ENCODE measurements at places on chromosomes 6 and 20.
A peak's percentile ranks its signal among the peaks of the same experiment; 100 is the strongest.

DNA sequence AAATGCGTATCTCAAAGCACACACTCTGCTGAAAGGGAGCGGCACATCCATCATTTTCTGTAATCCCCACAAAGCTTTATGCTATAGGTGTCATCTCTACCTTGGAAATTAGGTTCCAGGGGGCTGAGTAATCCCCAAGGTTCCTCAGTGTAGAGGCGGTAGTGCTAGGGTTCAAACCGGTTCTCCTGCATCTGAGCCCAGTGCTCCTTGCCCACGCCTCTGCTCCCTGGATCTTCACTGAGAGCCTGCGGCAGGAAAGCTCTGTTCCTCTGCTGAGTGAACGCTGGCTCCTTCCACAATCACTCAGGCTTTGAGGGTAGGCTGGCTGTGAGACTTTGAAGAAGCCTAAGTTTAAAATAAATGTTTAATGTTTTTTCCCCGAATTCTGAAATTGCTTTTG is 24.9 kb downstream of the SLC22A23 start:
- no peak for DNase-seq

DNA sequence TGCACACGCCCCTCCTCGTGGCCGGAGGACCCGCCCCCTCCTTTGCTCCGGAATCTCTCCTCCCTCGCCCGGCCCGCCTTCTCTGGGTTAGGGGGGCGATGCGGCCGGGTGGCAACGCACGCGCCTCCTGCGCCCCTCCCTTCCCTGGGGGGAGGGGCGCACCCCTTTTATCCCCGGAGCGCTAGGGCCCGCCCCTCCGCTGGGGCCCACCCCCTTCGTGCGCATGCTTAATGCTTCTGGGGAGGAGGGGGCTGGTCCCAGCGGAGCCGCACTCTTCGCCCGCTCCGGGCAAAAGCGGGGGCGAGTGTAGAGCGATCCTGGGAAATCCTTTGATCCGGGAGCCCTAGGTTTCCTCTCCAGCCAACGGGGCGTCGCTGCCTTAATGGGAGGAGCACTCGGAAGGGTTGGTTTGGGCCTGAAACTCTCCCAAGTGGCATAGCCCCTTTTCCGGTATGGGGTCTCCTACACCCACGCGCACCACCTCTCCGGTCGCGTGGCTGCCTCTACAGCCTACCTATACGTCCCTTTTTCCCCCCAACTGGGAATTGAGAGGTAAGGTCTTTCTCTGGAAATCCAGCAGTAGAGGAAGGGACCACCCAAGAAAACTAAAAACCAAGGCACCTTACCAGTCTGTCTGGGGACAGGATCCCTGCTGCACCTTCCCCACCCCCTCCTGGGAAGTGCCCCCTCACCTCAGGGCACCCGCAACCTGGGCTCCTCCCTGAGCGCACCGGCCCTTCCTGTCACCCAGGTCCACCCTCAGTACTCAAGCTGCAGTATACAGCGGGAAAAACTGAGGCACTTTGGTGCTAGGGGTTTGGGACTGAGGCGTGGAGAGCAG is 2.1 kb downstream of the SOX12 start:
- DNase-seq: peak; percentile 84

DNA sequence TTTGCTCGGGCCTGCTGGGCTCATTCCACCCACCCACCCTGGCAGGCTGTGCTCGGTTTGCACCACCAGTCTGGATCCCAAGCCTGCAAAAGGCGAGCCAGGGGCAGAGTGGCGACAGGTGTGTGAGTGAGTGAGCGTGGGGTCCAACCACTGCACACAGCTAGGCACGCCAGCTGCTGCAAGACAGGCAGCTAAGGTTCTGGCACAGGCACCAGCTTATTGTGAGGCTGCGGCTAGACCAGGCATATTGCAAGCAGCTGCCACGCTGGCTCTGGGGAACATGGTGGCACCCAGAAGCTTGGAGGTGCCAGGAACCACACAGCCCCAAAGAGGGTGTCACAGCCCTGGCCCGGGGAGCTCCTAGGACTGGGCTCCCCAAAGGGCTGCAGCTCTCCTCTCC is 205.1 kb downstream of the ANKRD60 start:
- DNase-seq: no peak

DNA sequence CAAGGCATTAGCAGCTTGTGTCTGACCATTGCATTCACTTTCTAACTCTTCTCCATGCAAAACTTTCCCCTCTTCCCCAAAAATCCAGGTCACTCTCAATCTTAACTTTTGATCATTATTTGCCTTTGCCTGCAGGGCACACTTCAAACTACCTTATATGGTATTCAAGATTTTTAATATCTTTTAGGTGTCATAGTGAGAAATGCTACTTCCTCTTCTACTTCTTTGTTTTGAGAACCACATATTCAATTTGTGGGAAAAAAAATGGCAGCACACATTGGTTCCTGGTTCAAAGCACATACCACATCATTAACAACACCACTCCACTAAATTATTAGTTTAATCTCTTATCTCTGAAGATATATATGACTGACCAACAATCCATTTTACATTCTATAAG is 1267.0 kb upstream of the CITED2 start:
- no peak for DNase-seq

DNA sequence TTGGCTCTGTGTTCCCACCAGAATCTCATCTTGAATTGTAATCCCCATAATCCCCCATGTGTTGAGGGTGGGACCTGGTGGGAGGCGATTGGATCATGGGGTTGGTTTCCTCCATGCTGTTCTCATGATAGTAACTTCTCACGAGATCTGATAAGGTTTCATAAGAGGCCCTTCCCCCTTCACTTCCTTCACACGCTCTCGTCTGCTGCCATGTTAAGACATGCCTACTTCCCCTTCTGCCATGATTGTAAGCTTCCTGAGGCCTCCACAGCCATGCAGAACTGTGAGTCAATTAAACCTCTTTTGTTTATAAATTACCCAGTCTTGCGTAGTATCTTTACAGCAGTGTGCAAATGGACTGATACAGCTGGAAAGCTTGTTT is 90.0 kb downstream of the ELOVL5 start:
- DNase-seq: no peak

DNA sequence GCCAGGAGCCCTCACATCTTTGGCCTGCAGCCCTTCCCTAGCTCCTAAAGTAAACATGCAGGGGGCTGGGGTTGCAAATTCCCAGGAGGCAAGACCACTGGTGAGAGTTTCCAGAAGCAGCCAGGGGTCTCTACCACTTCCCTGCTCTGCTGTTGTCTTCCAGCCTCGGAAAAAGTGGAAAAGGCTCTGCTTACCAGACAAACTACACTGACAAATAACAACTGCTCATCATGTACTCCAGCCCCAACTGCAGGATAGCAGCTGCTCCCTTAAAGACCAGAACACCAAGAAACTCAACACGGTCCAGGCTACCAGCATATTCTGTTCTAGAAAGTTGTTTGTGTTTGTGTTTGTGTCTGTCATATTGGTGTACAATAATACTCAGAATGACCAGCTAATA is 187.5 kb upstream of the MARCKS start:
- DNase-seq: peak; percentile 27

DNA sequence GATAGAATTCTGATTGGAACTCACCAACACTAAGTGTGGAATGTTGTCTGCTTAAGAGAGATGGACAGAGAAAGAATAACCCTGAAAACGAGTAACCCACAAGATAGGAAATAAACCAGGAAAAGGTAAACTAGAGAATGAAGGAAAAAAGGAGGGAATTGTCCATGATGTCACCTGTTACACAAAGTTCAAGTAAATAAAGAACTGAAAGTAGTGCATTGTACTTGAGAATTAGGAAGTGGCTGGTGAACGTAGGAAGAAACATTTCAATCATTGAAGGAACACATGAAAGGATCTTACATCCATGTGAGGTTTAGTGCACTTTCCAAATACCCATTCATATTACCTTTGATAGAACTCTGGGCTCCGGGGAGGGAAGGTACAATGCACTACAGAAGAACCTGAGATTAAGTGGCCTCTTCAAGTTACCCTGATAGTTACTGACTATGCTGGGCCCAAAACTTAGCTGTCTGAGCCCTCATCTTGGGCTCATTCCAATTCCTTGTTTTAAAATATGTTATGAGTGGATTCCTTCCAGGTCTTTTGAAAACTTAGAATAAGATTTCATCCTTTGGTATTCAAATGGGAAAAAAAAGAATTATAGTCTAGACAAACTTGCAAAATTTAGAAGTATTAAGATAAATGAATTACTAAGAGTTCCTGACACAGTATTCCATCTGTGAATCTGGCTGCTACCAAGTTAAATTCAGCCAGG is 1.1 kb upstream of the STX7 start:
- DNase-seq: no peak

DNA sequence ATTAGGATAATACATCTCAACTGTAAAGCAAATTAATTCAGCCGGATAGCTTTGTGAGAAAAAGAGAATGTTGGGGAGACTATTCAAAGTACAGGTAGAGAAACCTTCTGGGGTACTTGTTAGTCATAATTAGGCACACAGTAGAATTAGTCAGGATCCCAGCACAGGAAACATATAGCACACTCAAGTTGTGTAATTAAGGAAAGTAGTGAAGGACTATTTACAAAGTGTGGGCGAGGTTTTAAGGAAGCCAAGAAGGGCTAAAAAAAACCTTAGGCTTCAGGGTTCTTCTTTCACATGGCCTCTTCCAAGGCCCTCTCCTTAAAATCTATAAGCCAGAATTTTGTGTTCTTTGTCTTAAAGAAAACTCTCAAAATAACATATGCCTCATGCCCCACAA is 126.7 kb downstream of the RTN4IP1 start:
- DNase-seq: no peak

DNA sequence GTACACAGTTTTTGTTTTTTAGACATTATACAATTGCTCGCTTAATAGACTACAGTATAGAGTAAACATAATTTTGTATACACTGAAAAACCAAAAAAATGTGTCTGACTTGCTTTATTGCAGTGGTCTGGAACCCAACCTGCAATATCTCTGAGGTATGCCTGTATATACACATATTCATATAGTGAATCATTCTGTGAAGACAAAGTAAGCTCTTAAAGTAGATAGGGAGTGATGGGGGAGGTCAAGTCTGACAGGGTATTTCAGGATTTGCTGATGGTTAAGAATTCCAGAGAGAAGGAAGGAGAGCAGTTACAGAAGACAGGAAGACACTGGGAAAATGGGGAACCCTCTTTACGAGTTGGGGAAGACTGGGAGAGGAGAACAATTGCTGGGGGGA is 417.9 kb downstream of the CD109 start:
- no peak for DNase-seq

- no peak for DNase-seq
These were observed 17.8 kb upstream of the MLIP start for GRCh38 chr6:54093326-54093948.

DNA sequence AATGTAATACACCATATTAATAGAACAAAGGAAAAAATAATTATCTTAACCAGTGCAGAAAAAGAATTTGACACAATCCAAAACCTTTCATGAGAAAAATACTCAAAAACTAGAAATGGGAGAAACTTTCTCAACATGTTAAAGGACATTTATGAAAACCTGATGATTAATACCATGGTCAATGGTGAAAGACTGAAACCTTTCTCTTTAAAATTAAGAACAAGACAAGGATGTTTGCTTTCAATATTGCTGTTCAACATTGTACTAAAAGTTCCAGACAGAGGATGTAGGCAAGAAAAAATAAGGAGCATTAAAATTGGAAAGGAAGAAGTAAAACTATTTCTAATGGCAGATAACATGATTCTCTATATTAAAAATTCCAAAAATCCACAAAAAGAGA is 981.3 kb upstream of the FLRT3 start:
- DNase-seq: no peak

DNA sequence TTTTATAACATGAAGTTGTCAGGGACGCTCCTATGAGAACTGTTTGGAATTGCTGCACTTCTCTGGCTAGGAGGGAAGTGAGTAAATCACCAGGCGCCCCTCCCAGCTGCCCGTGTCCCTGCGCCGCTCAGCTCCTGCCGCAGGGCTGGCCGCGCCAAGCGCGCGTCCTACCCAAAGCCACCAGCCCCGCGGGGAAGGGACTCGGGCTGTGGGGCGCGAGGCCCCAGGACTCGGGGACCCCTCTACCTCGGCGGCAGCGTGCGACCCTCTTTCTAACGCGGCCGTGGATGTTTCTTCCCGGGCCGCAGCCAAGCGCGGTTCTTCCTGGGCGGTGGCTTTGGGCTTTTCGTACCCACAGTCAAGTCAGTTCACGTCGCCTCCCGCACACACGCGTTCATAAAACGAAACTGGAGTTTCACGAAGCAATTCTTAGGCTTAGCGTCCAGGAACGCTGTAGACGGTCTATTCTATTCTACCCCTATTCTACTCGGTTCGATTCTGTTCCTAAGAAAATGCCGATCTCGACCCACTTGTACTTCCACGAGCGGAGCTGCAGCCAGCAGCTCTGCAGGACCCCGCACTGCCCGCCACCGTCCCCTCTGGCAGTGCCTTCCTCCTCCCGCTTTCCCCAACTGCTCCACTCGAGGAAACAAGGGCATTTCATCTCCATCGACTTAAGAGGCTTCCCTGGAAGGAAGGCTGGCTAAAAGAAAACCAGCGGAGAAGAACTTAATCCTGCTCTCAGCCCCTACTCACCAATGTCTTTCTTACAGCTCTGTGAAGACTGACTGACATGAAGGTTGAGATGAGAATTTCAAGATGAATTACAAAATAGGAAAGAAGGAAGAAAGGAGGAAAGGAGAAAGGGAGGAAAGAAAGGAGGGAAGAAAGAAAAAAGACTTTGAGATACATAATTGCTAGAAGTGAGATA is 15.4 kb downstream of the FOXC1 start:
- DNase-seq: no peak

DNA sequence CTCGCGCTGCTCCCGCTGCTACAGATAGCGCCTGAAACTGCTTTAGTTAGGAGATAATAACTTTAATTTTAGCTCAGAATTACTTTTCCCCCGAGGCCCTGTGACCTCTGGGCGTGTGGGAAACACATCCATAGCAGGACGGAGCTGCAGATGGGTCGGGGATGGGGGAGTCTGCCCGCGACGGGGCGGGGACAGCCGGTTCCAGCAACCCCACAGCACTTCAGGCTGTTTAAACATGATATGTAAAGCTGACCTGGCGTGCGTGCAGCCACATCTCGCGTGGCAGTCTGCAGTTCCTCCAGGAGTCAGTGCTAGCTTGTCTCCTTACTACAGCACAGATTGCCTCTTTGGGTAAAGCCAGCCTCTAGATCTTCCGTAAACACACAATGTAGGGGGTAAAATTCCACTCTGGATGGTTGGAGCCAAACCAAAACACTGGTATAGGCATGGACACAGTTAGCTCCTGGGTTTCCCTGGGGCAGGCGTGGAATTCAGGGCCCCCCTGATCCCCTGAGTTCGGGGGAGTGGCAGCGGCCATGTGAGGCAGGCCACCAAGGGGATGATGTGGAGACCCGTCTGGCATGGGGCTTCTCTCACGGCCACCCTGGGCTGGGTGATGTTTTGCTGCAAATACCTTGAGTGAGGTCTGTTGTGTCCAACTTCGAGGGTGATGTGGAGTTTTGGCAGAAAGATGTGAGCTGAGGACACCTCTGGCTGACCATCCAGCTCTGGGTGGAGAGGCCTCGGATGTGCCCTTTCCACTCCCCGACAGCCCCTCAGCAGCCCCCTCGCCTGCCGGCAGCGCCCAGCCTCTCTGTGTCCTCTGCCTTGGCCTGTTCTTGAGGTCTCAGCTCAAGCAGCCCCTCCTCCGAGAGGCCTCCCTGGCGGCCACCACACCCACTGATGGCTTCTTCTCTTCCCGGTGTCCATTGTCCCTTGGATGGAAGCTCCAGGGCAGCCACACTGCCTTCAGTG is 214.5 kb downstream of the TAF4 start:
- no peak for DNase-seq

GRCh38 chr6:36683145-36683655 is 4.7 kb downstream of the CDKN1A start:
- no peak for DNase-seq
